ENCODE measurements at places on chromosomes 6 and 20.
A peak's percentile ranks its signal among the peaks of the same experiment; 100 is the strongest.

DNA sequence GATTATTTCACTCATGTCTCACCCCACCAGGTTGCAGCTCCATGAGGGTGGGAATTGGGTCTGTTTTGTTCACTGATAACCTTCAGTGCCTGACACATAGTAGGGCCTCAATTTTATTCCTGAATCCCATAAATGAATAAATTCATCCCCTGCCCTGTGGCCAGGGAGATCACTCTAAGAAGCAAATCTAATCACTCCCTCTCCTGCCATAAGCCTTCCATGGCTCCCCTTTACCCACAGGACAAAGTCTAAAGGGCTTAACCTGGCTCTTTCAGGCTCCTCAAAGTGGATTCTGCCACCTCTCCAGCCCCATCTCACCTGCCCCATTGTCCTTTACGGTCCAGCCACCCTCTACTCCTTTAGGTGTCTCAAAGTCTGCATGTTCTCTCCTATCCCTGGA lies 141.8 kb upstream of the PTPN1 start:
- no peak for DNase-seq

DNA sequence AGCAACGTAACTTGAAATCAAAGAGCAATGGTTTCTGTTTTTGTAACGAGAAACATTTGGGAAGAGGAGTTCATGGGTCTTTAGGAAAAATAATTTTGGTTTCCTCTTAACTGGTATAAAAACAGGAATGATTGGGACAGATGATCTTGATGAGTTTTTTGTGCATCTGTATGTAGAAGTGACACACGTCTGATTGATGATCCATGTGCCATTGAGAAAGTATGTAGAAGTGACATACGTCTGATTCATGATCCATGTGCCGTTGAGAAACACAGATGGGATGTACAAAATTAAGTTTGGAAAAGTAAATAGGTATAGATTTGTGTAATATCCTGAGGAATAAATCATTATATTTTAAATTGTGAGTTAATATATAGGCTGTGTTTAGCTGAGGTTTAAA lies 2.1 kb downstream of the KIAA1586 start:
- DNase-seq = no peak

DNA sequence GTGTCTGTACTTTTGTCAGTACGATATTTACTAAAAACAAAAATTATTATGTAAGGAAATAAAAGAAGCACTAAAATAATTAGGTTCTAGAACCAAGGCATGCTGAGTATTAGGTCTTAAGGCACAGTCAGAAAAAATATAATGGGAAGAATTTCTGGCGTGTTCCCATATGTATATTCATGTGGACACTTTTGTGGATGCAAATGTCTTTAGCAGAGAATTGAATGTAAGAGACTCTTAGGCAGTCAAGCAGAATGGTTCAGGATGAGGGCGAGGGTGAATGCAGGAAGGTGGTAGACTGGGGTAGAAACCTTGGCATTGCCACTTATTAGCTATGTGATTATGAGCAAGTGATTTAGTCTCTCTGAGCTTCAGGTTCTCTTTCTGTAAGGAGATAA lies 71.5 kb downstream of the SASH1 start:
- no peak for DNase-seq

- DNase-seq = no peak
Measured at GRCh38 chr6:18035330-18035854, 48.0 kb upstream of the KIF13A start.

- no peak for DNase-seq
Measured at GRCh38 chr6:169970306-169970988, 219.0 kb downstream of the ERMARD start.

DNA sequence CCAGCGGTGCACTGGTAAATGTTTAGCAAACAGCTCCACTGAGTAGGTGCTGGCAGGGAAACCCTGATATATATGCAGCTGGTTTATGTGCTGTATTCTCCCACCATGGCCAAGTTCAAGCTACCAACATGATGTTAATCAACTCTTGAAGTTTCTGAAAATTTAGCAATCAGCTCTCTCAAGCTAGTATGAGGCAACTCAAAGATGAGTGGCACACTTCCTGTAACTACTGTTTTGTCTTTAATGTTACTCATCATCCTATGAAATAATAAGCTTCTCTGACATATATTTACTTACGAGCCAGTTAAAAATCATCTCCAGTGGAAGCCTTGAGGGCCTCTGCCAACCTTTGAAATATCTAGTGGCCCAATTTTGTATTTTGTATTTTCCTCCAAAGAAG lies 54.7 kb downstream of the TRMT6 start:
- no peak for DNase-seq

DNA sequence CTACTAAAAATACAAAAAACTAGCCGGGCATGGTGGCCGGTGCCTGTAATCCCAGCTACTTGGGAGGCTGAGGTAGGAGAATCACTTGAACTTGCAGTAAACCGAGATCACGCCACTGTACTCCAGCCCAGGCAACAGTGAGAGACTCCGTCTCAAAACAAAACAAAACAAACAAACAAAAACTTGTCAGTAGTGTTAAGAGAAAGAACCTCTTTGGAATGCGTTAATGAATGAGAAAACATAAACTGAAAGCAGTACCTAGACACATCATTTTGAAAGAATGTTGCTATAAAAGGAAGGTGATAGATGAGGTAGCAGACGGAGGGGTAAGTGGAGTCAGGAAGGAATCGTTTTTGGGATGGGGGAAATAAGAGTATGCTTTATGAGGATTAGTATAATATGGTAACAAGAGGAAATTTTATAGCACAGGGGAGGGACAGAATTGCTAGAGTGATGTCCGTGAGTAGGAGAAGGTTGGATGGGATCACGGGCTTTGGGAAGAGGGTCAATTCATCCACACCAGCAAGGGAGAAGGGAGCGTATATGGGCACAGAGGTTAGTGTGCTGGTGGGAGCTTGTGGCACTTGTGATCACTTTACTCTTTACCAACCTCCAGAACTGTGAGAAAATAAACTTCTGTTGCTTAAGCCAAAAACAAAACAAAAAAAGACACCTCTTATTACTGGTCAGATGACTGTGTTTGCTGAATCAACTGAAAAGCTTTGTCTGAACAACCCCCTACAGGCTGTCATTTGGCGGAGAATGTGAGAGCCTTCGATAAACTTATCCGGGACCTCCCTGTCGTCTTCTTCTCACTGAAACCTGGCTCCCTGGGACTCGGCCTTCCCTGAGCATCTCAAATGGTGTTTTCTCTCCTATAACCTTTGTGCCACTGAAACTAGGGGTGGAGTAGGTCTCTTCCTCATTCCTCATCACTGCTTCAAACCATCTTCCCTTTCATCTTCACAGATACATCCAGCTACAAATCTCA lies 48.9 kb upstream of the TFAP2A start:
- DNase-seq = no peak

- no peak for DNase-seq
Measured at GRCh38 chr6:11920566-11920965, 91.5 kb upstream of the HIVEP1 start.

DNA sequence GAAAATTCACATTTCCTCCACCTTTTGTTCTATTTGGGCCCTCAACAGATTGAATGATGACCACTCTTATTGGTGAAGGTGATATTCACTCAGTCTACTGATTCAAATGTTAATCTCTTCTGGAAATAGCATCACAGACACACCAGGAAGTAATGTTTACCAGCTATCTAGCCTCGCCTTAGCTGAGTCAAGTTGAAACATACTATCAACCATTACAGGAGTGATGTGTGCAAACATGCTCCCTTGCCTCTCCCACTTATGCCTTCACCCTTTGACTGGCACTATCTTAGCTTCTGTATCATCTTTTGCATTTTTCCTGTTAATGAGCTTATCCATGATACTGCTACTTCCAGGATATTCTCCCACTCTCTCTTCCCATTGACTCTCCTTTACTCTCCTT lies 191.9 kb downstream of the CENPW start:
- no peak for DNase-seq

GRCh38 chr20:44394702-44395460 lies 39.4 kb downstream of the HNF4A start:
- no peak for DNase-seq

DNA sequence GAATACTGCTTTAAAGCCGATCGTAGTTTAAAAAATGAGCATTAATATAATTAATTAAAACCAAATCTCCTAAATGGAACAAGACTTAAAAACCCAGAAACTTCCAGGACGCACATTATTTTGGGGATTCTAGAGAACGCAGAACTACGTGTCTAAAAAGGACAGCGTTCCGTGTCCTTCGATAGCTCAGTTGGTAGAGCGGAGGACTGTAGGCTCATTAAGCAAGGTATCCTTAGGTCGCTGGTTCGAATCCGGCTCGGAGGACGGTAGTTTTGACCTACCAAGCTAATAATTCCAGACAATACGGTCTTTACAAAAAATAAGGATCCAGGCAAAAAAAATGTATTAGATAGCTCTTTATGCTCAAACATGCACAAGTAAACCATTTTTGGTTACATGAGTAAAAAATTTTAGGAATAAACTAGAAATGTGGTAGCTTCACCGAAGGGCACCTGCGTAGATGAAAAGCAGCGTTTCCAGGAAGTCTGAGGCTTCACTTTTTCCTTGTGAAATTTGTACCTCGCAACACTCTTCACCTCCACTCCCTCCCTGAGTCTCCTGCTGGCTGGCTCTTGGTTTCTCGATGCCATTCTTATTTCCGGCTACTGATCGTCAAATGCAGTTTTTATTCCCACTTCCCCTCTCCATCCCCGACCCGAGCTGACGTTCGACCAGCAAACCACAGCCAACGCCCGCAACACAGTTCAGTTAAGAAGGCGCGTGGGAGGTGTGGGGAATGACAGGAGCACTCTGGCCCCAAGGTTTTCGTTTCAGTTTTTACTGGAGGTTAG lies 19.6 kb upstream of the ABT1 start:
- DNase-seq = peak; percentile 89

Data from activated CD4-positive, alpha-beta T cell treated with anti-CD3 and anti-CD28 coated beads for 48 hours (primary cell).